NCI-H526 (cell line): ENCODE measurements at places on chromosomes 2 and 18.

GRCh38 chr2:98468621-98469236 lies 24.1 kb downstream of the INPP4A start:
- DNase-seq, result no peak

- no peak for DNase-seq
These were observed 51.7 kb downstream of the SUMO1 start for GRCh38 chr2:202186641-202187202.

DNA sequence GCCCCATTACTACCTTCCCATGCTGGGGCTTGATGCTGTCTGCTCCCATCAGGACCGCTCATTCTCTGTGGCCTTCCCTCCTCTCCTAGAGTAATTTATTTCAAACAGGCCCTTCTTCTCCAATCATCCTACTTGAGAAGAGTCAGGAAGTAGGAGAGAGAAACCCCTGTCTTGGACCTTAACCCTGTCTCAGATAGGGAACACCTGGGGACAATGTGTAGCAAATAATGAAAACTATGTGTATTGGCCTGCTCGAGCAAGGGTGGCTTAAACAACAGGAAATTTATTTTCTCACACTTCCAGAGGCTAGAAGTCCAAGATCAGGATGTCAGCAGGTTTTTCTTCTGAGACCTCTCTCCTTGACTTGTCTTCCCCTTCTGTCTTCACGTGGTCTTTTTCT lies 26.6 kb upstream of the NEMP2 start:
- no peak for DNase-seq

DNA sequence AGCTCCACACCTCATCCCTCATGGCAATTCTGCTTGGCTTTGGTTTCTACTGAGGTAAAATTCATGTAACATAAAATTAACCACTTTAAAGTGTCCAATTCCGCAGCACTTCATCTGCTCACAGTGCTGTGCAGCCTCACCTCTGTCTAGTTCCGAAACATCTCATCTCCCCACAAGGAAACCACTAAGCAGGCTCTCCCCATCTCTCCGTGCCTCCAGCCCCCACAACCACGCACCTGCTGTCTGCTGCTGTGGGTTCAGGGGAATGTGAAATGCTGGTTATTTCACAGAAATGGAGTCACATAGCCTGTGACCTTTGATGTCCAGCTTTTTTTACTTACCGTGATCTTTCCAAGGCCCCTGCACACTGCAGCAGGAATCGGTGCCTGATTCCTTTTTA lies 7.7 kb upstream of the GPC1 start:
- no peak for DNase-seq

DNA sequence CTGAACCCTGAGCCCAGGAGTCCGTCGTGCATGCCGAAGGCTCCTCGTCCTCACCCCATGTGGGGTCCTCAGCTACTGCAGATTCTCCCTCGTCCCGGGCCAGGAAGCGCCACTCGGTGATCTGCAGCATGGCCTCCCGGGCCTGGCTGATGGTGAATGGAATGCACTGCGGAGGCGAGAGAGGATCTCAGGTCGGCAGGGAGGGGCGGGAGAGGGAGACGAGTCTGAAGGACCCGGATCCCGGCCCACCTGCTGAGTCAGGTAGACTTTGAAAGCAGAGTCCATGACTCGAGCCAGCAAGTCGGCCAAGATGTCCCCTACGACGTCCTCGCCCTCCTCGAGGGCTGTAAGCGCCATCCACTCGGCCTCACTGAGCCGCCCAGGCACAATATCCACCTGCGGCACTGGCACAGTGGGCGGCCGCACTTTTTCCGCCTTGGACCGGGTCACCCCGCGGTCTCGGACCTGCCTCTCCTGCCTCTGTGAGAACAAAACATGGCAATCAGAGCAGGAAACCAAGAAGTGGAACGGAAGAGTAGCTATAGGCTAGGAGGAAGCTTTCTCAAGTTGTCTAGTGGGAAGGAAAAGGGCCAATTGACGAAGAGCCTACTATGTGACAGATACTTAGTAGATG lies 5.5 kb downstream of the C2orf81 start:
- DNase-seq, result no peak
